ENCODE measurements at places on chromosomes 5 and 9.

GRCh38 chr5:24042688-24043087 lies 535.3 kb downstream of the PRDM9 start:
- DNase-seq = no peak

DNA sequence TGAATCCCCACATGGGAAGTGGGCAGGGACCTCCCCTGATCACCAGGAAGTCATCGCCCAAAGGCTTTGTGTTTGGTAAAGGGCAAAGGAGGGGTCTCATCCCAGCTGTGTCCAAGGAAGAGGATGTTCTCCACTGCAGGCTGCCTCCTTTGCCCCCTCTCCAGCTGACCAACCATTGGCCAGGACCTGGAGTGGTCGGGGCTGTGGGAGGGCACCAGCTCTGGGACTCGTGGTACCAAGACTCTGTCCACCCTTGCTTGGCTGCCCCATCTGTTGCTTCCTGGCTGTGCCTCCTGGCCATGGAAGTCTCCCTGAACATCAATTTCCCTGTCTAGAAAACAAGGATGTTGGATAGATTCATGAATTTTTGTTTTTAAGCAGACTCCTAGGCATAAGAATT lies 34.1 kb downstream of the COL15A1 start:
- DNase-seq = no peak

DNA sequence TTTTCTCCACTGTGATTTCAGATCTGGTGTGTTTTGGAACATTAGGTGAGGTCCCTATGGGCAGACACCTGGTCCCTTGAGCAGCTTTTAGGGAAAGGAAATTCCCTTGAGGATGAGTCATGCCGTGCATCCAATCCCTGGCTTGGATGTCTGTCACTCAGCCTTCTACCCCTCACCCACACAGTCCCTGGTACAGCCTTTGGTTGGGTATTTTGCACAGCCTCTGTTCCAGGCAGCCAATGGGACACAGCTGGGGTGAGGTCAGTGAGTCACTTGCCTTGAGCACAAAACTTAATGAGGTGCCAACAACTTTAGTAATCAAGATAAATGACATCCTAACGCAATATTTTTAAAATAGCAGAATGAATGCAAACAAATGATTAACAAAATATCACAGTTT lies 22.7 kb upstream of the SVEP1 start:
- no peak for DNase-seq

- DNase-seq = no peak
Observed at GRCh38 chr5:67050125-67050524, 146.5 kb downstream of the CD180 start.

DNA sequence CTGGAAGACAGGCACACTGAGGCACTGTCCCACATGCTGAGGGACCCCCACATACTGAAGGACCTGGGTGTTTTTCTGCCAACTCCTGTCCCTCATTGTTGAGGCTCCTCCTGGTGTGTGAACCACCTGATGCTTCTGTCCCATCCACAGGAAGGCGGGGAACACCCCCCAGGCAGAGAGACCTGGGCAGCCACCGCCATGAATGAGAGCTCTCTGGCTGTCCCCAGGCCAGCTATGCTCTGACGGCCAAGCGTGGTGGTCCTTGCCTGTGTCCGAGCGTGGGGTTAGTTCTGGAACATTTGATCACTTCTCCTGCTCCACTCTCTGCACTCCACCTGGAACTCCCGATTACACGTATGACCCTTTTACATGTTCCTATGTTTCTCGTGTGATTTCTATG lies 11.9 kb upstream of the LRRC14B start:
- no peak for DNase-seq

- no peak for DNase-seq
Observed at GRCh38 chr5:161442471-161442870, 104.1 kb downstream of the GABRB2 start.

- no peak for DNase-seq
Observed at GRCh38 chr9:13575558-13575957, 296.1 kb upstream of the MPDZ start.

DNA sequence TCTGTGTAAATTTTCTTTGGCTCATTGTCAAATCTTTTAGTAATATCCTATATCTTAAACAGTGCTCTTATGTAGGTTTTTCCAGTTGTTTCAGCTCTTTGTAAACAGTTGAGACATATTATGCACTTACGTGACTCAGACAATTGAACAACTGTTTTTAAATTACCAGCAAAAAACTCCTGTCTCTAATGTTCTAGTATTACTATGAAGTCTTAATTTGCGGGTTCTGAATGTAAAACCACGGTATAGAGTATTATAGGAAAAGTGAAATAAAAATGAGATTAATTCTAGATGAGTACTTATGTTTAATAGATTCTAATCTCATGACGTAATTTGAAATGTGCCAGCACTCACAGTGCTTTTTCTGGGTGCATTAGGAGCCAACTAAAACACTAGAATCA lies 136.0 kb downstream of the GDNF start:
- no peak for DNase-seq

DNA sequence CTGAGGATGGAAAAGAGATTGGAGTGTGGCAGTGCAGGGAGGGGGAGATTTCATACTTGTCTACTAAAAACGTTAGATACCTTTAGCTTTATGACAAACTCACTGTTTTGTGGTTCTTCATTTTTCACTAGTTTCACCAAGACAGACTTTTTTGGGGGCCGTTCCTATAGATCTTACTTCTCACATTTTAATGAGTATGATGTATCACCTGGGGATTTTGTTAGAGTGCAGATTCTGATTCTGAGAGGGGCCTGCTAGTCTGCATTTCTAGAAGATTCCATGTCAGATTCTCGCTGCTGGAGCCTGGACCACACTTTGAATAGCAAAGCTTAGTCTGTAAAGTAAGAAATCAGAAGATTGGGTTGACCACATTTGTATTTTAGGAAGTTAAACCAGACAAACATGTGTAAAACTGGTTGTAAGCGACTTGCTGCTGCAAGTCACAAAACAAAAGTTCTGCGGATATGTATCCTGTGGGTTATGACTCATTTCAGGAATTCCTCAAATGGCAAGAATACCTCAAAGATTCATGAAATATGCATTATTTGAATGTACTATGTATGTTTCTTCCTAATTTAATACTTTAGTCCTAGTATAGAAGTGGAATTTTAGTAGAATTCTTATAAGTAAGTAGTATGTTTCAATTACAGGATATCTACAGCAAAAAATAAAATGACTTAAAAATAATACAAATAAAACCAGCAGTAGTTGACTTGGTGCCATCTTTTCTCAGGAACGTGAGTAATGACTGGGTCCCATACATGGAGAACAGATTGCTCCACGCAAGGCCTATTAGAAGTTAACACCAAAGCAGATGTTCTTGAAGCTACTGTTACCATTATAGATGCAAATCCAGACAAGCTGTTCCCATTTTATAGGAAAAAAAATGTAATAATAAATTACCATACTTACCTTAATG lies 27.8 kb downstream of the NFIL3 start:
- peak; percentile 85 for DNase-seq

DNA sequence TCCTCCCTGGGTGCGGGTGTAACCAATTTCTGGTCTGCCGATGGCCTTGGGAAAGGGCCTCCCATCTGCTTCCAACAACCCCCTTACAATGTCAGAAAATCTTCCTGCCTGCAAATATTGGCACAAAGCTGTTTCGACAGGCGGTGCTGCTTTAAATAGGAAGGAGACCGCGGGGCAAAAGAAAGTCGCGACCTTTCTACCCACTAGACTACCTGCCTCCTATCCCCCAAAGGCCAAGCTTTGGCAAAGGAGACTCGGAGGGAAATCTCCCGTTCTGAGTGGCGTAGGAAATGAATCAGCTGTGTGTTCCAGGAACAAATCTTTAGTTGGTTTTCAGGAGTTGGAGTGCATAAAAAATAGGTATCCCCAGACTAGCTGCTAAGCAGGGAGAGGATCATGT lies 36.8 kb upstream of the NFIB start:
- DNase-seq = no peak

DNA sequence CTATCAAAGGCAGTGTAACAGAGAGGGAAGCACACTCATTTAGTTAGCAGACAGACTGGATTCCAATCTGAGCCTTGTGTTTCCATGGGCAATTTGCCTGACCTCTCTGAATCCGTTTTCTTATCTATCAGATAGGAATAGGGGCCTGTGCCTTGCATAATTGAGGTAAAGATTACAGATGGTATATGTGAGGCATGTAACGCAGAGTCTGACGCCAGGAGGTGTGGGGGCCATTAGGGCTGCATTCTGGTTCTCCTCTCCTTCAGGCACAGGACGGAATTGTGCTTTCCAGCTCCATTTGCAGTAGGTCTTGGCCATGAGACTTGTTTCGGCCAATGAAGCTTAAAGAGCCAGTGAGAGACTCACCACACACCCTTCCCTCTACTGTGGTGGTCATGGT lies 97.6 kb downstream of the FRMD3 start:
- DNase-seq = no peak

DNA sequence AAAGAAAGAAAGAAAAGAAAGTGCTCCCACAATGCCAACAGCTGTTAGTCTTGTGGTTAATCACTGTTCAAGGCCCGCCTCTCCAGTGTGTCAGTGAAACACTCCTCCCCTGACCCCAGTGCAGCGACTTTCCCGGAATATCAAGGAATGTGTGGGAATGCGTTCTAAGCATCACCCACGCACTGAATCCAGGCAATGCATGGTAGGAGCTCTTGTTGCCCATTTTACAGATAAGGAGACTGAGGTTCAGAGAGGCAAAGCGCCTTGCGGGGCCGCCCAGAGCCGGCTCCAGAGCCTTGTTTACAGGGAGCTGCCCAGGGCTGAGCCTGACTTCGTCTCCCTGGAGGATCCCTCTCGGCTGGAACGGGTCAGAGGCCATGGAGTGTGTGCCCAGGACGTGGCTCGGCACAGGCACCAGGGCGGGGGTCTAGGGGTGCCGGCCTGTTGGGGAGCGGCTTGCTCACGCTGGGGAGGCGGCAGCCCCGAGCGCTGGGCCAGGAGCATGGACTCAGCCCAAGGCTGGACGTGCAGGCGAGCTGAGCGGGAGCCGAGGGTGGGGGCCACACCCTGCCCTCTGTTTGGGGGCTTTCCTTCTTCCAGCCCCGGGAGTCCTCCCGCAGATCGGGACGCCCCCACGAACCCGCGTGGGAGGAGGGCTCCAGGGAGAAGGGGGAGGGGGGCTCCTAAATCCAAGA lies 823 bp downstream of the ST6GALNAC6 start:
- DNase-seq = no peak

- DNase-seq = peak; percentile 52
Observed at GRCh38 chr9:127311239-127311741, 46.7 kb downstream of the GARNL3 start.

GRCh38 chr9:122819326-122819725 lies 9.1 kb downstream of the PDCL start:
- DNase-seq = no peak

- no peak for DNase-seq
Observed at GRCh38 chr9:104923740-104924139, 4.2 kb downstream of the ABCA1 start.

DNA sequence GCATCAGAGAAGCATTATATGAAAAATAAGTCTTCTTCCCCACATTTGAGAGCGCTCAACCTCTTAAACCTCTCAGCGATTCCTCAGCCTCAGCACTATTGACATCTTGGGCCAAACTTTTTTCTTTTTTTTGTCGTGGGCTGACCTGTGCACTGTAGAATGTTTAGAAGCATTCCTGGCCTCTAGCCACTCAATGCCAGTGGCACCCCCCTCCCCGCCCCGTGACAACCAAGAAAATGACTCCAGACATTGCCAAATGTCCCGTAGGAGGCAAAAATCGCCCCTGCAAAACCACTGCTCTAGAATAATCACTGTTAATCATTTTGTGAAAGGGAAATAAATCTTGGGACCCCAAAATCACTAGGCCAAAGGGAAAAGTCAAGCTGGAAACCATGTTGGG lies 129.1 kb upstream of the BOD1 start:
- DNase-seq = no peak

GRCh38 chr5:140245926-140246325 lies 57.0 kb downstream of the PFDN1 start:
- no peak for DNase-seq

DNA sequence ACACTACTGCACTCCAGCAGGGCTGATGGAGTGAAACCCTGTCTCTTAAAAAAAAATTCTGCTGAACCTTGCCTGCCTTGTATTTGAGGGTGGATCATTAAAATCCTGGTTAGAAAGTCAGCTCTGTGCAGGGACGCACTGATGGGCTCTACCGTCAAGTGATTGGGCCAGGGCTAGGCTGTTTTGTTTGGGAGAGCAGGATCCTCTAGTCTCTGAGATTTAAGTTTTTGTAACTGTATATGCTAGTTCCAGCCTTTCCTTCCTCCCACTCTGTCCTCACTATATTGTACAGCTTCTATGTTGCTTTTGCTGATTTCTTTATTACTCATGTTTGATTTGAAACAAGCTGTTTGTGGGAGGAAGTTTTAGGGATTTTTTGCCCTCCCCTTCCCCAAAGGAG lies 11.5 kb downstream of the DDX4 start:
- no peak for DNase-seq

DNA sequence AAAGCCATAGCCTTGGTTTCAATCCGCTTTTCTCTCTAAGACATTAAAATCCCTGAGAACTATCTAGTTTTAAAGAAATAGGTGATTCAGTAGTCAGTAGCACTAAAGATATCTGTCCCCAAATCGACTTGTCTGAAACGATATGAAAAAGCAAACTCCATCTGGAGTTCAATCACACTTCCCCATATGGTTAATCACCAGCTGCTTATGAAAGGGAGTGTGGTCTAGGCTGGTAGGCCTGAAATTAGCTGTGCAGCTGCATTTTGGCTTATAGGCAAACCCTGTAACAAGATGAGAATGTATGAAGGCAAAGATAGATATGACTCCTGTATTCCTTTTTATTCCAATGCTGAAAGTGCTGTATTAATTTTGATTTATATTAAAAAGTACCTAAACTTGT lies 65.9 kb downstream of the DMRTA1 start:
- no peak for DNase-seq

GRCh38 chr5:93893075-93893474 lies 151.7 kb upstream of the POU5F2 start:
- DNase-seq = no peak

- no peak for DNase-seq
Observed at GRCh38 chr9:134049772-134050588, 17.8 kb downstream of the BRD3 start.

DNA sequence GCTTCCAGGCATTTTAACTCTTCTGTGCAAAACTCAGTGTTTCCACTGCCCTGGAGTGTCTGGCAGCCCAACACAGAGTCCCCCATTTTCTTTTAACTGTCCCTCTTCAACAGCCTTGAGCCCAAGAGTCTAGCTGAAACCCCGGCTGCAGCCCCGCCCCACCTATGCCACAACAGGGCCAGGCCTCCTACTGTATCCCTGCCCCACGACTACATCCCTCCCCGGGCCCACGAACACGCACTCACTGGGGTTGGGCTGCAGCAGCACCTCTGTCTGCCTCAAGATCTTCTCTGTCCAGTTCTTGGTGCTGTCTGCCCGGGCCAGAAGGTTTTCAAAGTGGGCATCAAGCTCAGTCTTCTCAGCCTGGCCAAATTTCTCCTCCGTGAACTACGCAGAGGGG lies 6.1 kb downstream of the SH3GLB2 start:
- DNase-seq = no peak

- DNase-seq = no peak
Observed at GRCh38 chr5:103433211-103433610, 129.4 kb downstream of the NUDT12 start.

DNA sequence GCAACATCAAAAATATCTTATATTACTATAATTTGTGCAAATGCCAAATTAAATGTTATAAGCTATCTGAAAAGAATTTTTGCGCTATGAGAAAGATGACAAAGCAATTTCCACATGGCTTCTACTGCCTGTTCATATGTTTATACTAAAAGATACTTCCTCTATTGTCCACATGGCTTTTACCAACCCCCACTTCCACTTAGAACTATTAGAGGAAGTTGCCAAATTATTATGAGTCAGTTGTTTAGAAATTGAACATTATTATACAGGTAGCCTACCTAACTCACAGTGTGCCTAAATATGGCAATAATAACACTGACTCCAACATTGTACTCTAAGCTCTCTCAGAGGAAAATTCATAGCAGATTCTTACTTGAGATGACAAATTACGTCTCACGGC lies 37.6 kb upstream of the SLC27A6 start:
- no peak for DNase-seq
